Activated CD4-positive, alpha-beta memory T cell treated with anti-CD3 and anti-CD28 coated beads, Interleukin-2, amount 10 ng/mL, durations not matched to agents 7 days and 5 days (primary cell): ENCODE measurements at places on chromosomes 7 and 10.

DNA sequence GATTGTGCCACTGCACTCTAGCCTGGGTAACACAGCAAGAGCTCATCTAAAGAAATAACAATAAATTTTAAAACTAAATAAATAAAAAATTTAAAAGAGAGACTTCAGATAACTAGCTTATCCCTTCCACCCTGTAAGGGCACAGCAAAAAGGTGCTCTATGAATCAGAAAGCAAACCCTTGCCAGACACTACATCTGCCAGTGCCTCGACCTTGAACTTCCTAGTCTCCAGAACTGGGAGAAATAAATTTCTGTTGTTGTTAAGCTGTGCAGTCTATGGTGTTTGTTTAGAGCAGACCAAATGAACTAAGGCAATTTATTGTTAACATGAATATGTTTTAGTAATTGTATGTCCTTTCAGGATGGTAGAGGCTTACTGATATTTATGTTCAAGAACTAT is 174.9 kb upstream of the TRIM24 start:
- no peak for DNase-seq

- DNase-seq, result peak; percentile 22
Measured at GRCh38 chr10:70052462-70053217, at the start of gene MACROH2A2. Gene MACROH2A2, plus strand, starts transcription at chr10:70052846. Its CDS starts 22,813 bp downstream, at chr10:70075659.

- DNase-seq, result no peak
Measured at GRCh38 chr7:36368496-36368895, 21.2 kb upstream of the ANLN start.

DNA sequence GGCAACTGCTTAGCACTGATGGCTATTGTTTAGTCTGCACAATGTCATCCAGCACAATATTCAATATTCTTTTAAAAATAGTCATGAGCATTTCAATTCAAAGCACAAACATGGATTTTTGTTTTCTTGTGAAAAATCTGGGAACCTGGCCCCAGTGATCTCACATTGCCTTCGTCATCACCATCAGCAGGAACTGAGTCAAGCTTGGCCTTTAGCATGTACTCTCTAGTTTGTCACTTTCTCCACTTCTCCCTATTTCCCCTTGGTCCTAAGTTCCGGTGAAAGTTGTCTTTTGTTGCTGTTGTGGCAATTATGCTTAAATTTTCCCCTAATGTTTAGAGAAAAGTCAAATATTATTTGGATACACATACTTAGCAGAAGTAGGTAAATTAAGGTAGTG is 252.9 kb upstream of the SORCS1 start:
- no peak for DNase-seq

DNA sequence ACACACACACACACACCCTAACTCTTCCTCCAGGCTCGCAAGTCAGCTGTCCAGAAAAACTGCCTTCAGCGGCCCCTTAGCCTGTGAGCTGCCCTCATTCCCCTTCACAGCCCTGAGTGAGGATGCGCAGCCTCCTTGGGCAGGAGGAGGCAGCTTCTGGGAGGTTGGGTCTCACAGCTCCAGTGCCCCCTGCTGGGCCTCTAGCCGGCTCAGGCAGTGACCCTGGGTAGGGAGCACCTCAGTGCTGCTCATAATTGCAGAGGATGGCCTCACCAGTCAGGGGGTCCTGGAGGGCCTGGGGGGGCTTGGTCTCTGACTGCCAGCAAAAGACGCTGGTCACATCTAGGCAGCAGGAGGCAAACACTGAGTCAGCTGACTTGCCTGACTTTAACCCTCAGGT is 43.7 kb downstream of the ZNF273 start:
- DNase-seq, result no peak
